ENCODE measurements at places on chromosomes 3 and 15.

DNA sequence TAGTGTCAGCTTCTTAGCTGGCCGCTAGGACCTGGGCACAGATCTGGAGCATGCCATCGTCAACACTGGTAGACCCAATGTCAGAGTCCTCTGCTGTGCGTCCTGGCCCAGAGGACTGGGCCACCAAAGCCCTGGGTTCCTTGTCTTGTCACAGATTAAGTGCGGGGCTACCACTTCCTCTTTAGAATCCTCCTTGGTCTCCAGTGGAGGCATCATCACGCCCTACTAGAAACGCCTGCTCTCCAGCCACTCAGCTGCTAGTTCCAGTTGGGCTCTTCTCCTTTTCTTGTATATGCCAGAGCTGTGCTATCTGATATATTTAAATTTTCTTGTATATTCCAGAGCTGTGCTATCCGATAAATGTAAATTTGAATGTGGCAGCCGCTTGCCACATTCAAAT, 11.2 kb downstream of the PPCDC start:
- no peak overlapping the region for H3K4me3 ChIP-seq
- H3K36me3 ChIP-seq = peaks cover 2% of the 10 kb centered on the region
- H3K27ac ChIP-seq = no peak overlapping the region
- no peak for DNase-seq
- H3K27me3 ChIP-seq = no peaks in the 10 kb centered on the region

DNA sequence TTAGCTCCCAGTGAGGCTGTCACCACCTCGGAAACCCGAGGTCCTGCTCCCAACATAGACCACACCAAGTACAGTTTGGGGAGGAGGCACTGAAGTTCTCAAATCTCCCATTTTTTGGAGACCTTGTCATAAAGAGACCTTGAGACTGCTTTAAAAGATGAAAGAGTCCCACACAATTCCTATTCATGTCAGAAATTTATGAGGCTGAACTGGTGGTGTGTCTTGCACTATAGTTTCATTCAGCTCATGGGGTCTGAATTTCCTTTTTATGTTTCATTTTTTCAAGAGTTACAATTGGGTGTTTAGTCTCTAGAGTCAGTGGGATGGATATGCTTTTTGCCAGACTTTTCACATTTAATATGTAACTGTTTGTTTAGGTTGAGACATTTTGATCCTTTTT, 318.1 kb upstream of the LRRFIP2 start:
- no peaks in the 10 kb centered on the region for H3K4me1 ChIP-seq
- no peaks in the 10 kb centered on the region for H3K27me3 ChIP-seq
- no peaks in the 10 kb centered on the region for H3K36me3 ChIP-seq
- H3K4me3 ChIP-seq = no peak overlapping the region
- no peak overlapping the region for H3K27ac ChIP-seq

DNA sequence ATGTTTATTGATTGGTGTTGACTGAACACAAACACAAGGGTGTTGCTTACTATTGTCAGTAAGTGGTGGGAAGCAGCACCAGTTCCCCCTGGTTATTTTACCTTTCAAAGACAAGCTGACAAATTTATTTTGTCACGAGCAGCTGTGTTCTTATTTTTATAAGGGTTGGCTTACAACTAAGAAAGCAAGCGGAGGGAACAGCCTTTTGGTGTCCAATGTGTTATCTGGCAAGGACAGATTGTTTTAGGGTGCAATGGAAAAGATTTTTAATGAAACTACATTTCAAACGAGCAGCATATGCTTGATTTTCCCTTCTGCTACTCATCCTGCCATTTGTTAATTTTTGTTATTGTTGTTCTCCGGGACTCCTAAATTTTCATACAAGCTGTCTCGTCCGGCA, 920.6 kb upstream of the CFAP20DC start:
- no peak overlapping the region for H3K27ac ChIP-seq
- H3K27me3 ChIP-seq = no peaks in the 10 kb centered on the region
- no peak for DNase-seq

DNA sequence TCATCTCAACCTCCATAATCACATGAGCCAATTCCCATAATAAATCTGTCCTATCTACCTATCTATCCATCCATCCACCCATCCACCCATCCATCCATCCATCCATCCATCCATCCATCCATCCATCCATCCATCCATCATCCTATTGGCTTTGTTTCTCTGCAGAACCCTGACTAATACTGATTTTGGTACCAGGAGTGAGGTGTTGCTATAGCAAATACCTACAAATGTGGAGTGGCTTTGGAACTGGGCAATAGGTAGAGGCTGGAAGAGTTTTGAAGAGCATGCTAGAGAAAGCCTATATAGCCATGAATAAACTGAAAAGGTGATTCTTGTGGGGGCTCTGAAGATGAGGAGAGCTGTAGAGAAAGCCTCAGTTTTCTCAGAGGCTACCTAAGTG, 88.7 kb upstream of the ANKRD28 start:
- no peak overlapping the region for H3K4me3 ChIP-seq
- no peaks in the 10 kb centered on the region for H3K27me3 ChIP-seq
- no peaks in the 10 kb centered on the region for H3K36me3 ChIP-seq
- no peak for DNase-seq
- no peak overlapping the region for H3K27ac ChIP-seq

DNA sequence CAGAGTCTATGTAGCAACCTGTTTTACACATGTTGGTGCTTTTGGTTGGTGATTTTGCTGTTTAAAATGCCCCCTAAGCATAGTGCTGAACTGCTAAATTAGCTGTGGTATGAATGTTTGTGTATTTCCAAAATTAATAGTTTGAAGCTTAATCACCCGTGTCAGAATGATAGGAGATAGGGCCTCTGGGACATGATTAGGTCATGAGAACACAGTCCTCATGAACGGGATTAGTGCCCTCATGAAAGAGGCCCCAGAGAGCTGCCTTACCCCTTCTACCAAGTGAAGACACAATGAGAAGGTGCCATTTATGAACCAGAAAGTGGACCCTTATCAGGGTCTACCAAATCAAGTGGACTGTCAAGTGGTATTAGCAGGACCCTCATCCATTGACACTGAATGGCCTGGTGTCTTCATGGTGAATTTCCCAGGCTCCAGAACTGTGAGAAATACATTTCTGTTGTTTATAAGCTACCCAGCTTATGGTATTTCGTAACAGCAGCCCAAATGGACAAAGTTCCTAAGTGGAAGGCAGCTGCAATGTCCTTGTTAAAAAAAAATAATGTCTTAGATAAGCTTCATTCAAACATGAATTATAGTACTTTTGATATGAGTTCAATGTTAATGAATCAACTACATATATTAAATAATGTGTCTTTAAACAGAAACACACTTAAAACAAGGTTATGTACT, 37.7 kb upstream of the FRMD4B start:
- H3K27me3 ChIP-seq = no peaks in the 10 kb centered on the region
- no peaks in the 10 kb centered on the region for H3K4me1 ChIP-seq
- no peaks in the 10 kb centered on the region for H3K36me3 ChIP-seq
- no peak for DNase-seq
- no peak overlapping the region for H3K27ac ChIP-seq

- peak overlapping the region; percentile 76 for H3K27ac ChIP-seq
- peak; percentile 57 for DNase-seq
- H3K36me3 ChIP-seq = no peaks in the 10 kb centered on the region
- H3K27me3 ChIP-seq = 0 out of 2 replicates have a peak, but pooled peaks cover 3% of the 10 kb centered on the region
- H3K4me3 ChIP-seq = peak overlapping the region; percentile 45
- H3K4me1 ChIP-seq = peaks cover 26% of the 10 kb centered on the region
Measured at GRCh38 chr15:40847223-40847961, 3.5 kb downstream of the SPINT1 start.

GRCh38 chr15:75307778-75308390, 25.2 kb downstream of the GOLGA6D start:
- H3K4me1 ChIP-seq = no peaks in the 10 kb centered on the region
- H3K36me3 ChIP-seq = no peaks in the 10 kb centered on the region
- DNase-seq = no peak
- no peak overlapping the region for H3K4me3 ChIP-seq

- no peaks in the 10 kb centered on the region for H3K27me3 ChIP-seq
- H3K4me1 ChIP-seq = peaks cover 32% of the 10 kb centered on the region
- H3K27ac ChIP-seq = peak within 1 kb of the TSS; percentile 55
- H3K36me3 ChIP-seq = no peaks in the 10 kb centered on the region
Measured at GRCh38 chr15:76994971-76995945, at the start of gene PSTPIP1. Gene PSTPIP1 (plus strand): TSS chr15:76995126. CDS start chr15:76995574, 448 bp downstream.

- H3K27me3 ChIP-seq = no peaks in the 10 kb centered on the region
- peak within 1 kb of the TSS; percentile 12 for H3K4me3 ChIP-seq
- no peak for DNase-seq
- no peaks in the 10 kb centered on the region for H3K36me3 ChIP-seq
- no peaks in the 10 kb centered on the region for H3K4me1 ChIP-seq
- H3K27ac ChIP-seq = no peak within 1 kb of the TSS
Measured at GRCh38 chr3:44584646-44585501, at the start of gene ZNF660. Gene ZNF660 (plus strand): TSS chr3:44584964. CDS start chr3:44594194, 9,230 bp downstream.

GRCh38 chr3:49666592-49666991, 7.6 kb upstream of the APEH start:
- H3K27ac ChIP-seq = no peak overlapping the region
- no peaks in the 10 kb centered on the region for H3K36me3 ChIP-seq
- H3K4me3 ChIP-seq = no peak overlapping the region
- no peak for DNase-seq
- H3K4me1 ChIP-seq = no peaks in the 10 kb centered on the region

All from GM12878 (cell line).